Thyroid gland (tissue), 4 donors: ENCODE measurements at places on chromosomes 5 and 9. TPM values are rescaled to one million over a fixed set of nuclear protein-coding genes. Genes with fewer than 3 reads are reported as not detected.

The KIF24 gene
- total RNA-seq, result 7.8 TPM

DNA sequence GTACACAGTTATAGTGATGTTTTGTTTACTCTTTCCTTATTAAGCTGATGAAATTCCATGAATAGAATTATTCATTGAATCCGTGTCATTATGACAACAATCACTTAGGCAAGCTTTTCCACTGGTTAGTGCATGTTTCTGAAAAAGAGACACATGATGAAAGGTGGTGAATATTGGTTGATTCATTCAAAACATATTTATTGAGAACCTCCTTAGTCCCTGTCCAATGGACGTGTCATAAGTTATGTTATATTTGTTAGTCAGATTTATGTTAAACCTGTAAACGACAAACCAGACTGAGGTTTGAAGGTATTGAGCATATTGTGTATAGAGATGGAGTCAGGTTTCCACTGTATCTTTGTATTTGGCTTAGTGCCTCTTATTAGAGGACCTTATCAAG lies 1888.9 kb upstream of the CDH6 start:
- H3K27me3 ChIP-seq, result no peaks in the 10 kb centered on the region
- no peaks in the 10 kb centered on the region for H3K4me1 ChIP-seq
- H3K4me3 ChIP-seq, result no peak overlapping the region

DNA sequence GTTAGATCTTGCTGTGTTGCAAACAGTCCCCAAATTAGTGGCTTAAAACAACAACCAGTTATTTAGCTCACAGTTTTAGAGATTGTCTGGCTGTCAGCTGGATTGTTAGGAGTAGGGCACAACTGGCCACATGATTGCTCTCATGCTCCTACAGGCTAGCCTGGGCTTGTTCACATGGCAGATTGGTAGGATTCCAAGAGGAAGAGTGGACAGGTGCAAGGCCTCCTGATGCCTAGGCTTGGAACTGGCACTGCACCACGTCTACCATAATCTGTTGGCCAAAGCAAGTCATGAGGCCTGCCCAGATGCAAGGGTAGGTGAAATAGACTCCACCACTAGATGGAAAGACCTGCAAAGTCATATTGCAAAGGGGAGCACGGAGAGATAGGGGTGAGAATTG lies 76.4 kb downstream of the ACER2 start:
- DNase-seq, result no peak
- H3K36me3 ChIP-seq, result no peaks in the 10 kb centered on the region
- no peaks in the 10 kb centered on the region for H3K4me1 ChIP-seq
- H3K4me3 ChIP-seq, result no peak overlapping the region
- H3K27me3 ChIP-seq, result no peaks in the 10 kb centered on the region

- H3K4me3 ChIP-seq, result no peak overlapping the region
- H3K36me3 ChIP-seq, result no peaks in the 10 kb centered on the region
- no peaks in the 10 kb centered on the region for H3K27me3 ChIP-seq
- no peak for DNase-seq
- peaks cover 7% of the 10 kb centered on the region for H3K4me1 ChIP-seq
These were observed 141.8 kb upstream of the MAST4 start for GRCh38 chr5:66454186-66455078.

The AQP3 gene
- total RNA-seq, result 1.0 TPM

The SLC6A3 gene
- total RNA-seq, result not detected

GRCh38 chr5:55502759-55503158 lies 32.0 kb downstream of the PLPP1 start:
- no peaks in the 10 kb centered on the region for H3K27me3 ChIP-seq
- DNase-seq, result no peak
- H3K27ac ChIP-seq, result no peak overlapping the region
- no peaks in the 10 kb centered on the region for H3K36me3 ChIP-seq
- H3K4me1 ChIP-seq, result peaks cover 24% of the 10 kb centered on the region
- no peak overlapping the region for H3K4me3 ChIP-seq
